ENCODE measurements at places on chromosomes 2 and 18.

DNA sequence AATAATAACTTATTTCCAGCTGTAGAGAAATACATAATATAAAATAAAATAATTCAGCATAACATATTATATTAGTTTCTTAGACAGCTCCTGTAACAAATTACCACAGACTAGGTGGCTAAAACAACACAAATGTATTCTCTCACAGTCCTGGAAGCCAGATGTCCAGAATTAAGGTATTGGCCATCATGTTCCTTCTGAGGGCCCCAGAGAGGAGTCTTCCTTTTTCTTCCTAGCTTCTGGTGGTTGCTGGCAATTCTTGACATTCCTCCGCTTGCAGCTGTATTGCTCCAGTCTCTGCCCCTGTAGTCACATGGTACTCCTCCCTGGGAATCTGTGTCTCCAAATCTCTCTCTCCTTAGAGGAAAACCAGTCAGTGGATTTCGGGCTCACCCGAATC, 146.8 kb downstream of the RBM43 start:
- ATAC-seq: no peak

DNA sequence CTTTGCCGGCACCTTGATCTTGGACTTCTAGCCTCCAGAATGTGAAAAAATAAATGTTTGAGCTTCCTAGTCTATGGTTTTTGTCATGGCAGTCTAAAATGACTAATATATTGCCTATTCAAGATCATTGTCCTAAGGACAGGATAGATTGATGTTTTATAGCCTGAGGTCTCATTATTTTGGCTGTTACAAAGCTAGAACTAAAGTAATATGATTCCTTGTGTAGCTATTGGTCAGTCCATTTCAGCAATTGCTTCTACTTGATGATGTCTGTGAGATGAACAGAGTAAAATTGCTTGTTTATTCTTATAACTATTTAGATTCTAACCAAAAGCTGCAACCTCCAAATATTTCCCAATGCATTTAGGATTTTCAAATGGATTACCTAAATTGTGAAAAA, 145.0 kb downstream of the HRH4 start:
- ATAC-seq: no peak

- peak; percentile 93 for ATAC-seq
These were observed 32.6 kb upstream of the INSIG2 start for GRCh38 chr2:118055512-118056164.

DNA sequence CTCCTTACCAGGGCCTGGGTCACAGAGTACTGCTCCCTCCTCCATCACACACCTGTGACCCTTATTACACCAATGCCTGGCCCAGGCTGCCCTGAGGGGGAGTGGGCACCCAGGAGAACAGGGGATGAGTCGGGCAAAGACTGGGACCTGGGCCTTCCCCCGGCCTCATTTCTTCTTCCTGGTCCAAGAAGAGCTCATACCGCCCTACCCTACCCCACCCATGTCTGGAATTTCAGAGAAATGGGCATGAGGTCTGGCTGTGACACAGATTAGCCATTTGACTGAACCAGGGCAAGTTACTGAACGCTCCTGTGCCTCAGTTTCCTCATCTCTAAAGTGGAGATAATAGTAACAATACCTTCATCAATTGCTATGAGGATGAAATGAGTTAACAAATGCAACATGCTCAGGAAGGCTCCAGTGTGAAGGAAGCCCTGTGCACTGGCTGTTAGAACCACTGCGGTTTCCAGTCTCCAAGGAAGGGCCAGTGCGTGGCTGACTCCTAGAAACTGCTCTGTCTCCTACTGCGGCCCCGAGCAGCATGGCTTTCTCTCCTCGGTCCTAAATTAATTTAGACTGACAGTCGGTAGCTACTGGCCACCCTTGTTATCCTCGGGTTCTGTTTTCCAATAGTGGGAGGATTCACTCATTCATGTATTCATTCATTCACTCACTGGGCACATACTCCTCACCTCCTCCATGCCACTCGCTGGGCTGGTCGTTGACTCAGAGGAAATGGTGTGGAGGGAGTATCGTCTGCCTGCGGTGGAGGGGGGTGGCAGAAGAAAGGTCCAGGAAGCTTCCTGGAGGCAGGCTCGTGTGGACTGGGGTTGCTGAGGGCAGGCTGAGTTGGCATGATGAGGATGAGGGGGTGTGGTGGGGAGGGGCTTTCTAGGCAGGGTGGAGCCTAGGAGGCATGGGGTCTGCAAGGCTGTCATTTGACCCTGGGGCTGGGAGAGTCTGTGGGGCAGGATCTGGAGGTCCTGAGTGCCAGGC, 175.6 kb downstream of the GLI2 start:
- no peak for ATAC-seq

DNA sequence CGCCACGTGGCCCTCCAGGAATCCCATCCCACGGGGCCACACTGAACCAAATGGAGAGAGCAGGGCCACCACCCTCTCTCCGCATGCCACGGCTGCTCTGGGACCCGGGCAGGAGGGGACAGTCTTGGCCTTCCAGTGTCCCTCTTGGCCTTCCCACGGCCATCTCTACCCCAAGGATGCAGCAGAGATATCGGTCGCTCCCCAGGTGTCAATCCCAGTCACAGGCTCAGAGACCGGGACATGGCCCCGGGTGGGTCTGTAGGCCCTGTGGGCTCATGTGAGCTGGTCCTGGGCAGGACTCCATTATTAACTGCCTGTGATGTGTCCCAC, 15.3 kb downstream of the CAPN10 start:
- no peak for ATAC-seq

DNA sequence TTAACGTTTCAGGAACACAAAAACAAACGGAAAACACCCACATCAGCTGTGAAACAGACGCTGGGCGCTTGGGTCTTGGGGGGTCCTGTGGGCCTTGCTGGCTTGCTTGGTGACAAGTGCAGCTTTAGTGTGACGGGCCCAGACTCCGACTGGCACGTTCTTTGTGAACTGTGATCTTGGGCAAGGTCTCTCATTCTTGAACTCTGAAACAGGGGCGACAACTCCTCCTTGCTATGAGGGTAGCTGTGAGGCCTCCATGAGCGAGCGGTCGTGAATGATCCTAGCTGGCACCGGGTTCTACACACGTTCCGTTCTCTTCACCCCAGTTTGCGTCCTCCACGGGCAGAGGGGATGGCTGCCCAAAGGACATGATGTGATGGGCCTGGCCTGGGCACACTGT, 8.7 kb upstream of the COLEC11 start:
- no peak for ATAC-seq

GRCh38 chr18:9535430-9535991, 60.2 kb downstream of the RALBP1 start:
- no peak for ATAC-seq

GRCh38 chr18:13604786-13605185, 121.6 kb downstream of the FAM210A start:
- ATAC-seq: no peak

GRCh38 chr2:45134014-45134413, 124.8 kb upstream of the SIX2 start:
- ATAC-seq: no peak

Measured in stimulated activated memory B cell treated with anti-CD40 and anti-IgM and Interleukin-4, amounts not matched to agents 10 μg/mL and 1 μg/mL and 100 μg/mL, for 72 hours (primary cell).